Stimulated activated CD8-positive, alpha-beta memory T cell treated with anti-CD3 and anti-CD28 coated beads, Interleukin-2, amount 100 ng/mL, for 1 hour (primary cell): ENCODE measurements at places on chromosomes 1 and 21.

GRCh38 chr1:36440646-36441045, 9.6 kb downstream of the OSCP1 start:
- DNase-seq, result no peak

GRCh38 chr1:55560266-55560665, 345.1 kb upstream of the USP24 start:
- no peak for DNase-seq

- no peak for DNase-seq
Observed at GRCh38 chr1:114485286-114485685, 25.7 kb downstream of the TRIM33 start.

DNA sequence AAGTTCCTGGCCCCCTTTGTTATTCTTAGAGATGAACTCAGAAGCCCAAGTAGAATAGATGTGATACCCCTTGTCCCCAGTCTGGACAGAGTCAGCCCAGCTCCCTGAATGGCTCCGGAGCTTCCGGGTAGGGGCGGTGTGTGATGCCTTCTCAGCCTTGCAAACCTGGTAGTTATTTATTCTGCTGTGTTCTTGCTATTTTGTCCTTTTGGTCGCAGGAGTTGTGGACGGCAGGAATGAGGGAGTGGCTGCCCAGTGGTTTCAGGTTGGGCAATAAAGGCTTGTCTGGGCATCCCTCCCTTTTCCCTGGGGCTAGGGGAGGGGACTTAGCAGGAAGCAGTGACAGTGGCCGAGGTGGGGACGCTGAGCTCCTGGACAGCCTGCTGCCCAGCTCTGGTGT, 2.8 kb downstream of the PTPRU start:
- DNase-seq, result no peak

GRCh38 chr21:44910229-44911067, 10.3 kb downstream of the ITGB2 start:
- DNase-seq, result no peak

DNA sequence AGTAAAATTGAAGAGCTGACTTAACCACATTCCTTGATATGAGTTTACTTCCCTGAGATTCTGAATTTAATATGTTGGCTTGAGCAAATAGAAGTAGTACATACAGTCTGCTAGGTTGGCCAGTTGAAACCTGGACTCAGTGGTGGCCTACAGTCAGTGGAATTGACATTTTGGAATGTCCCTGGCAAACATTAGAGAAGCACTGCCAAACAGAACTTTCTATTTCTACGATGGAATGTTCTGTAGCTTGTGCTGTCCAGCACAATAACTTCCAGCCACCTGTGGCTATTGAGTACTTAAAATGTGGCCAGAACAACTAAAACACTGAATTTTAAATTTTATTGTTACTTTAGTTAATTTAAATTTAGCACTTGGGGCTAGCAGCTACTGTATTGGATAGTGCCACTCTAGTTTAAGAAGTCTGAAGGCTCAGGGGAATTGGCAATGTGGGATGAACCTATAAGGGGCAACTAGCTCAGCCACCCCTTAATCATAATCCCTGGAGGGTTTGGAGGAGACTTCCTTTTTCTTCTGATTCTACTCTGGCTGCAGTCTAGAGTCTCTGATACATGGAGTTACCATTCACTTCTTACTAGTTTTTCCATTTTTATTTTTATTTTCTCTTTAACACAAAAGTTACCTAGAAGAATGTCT, 10.3 kb upstream of the TEDDM1 start:
- no peak for DNase-seq

DNA sequence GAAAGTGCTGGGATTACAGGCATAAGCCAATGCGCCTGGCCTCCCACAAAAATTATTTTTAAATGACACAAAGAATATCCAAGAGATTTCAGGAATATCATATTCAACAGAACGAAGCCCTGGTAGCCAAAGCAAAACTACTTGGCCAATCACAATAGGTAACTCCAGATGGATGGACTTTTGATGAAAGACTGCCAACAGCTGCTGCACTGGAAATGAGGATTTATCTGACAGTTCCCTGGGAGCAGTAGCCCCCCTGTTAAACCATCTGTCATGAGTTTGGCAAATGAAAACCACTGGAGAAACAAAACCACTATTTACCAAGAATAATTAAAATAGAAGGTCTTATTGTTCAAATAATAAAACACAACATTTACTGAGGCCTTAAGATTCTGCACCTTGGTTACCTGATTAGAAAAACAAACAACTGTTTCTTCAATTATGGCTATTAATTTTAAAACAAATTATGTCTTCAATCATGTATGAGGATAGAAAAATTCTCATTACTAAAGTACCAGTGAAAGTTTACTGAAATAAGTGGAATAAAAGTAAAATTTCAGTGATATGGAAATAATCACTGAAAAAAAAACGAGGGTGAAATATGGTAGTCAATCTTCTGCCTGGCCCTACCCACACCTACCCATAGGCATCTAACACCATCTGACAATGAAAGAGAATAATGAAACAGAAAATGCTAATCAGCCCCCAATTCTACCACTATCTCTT, 34.3 kb upstream of the PSMG1 start:
- no peak for DNase-seq

- DNase-seq, result no peak
Observed at GRCh38 chr1:51190961-51191360, 45.1 kb upstream of the RNF11 start.

GRCh38 chr21:15421947-15422346, 307.8 kb upstream of the USP25 start:
- no peak for DNase-seq

GRCh38 chr1:234955107-234955731, 173.4 kb downstream of the TOMM20 start:
- no peak for DNase-seq

- no peak for DNase-seq
Observed at GRCh38 chr1:115077286-115077983, 11.9 kb downstream of the TSPAN2 start.
